ENCODE measurements at places on chromosomes 11 and 22. TPM values are rescaled to one million over a fixed set of nuclear protein-coding genes. Genes with fewer than 3 reads are reported as not detected.

GRCh38 chr11:127950162-127950561, 637.2 kb downstream of the ETS1 start:
- H3K4me1 ChIP-seq = no peaks in the 10 kb centered on the region
- H3K27ac ChIP-seq = no peak overlapping the region
- H3K36me3 ChIP-seq = no peaks in the 10 kb centered on the region
- no peak overlapping the region for H3K4me3 ChIP-seq

- H3K27ac ChIP-seq = no peak overlapping the region
- no peaks in the 10 kb centered on the region for H3K27me3 ChIP-seq
- H3K36me3 ChIP-seq = peaks cover 29% of the 10 kb centered on the region
- no peak overlapping the region for H3K4me3 ChIP-seq
- H3K4me1 ChIP-seq = no peaks in the 10 kb centered on the region
Observed at GRCh38 chr11:11940551-11940950, 67.9 kb downstream of the DKK3 start.

DNA sequence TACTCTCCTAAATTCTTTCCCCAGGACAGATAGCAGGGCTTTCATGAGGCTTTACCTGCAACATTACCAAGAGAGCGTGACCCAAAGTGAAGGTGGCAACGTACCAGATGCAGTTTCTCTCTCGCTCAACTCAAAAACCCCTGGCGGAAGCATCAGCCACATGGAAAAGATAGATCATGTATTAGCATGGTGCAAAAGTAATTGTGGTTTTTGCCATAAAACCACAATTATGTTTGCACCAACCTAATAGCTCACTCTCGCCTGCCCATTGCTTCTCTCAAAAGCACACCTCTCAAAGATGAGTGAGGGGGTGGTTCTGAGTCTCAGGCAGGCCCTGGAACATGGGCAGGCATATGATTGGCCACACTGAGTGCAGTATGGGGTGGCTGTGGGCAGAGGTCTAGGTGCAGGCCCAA, 7.0 kb downstream of the MS4A6A start:
- peaks cover 27% of the 10 kb centered on the region for H3K27me3 ChIP-seq
- H3K4me1 ChIP-seq = peaks cover 7% of the 10 kb centered on the region
- peak; percentile 30 for DNase-seq
- H3K27ac ChIP-seq = no peak overlapping the region
- H3K4me3 ChIP-seq = no peak overlapping the region

- H3K27me3 ChIP-seq = no peaks in the 10 kb centered on the region
- no peaks in the 10 kb centered on the region for H3K4me1 ChIP-seq
- no peak overlapping the region for H3K4me3 ChIP-seq
- H3K27ac ChIP-seq = no peak overlapping the region
Observed at GRCh38 chr11:84655712-84656111, 971.4 kb downstream of the DLG2 start.

The CHRM1 gene
- total RNA-seq = not detected

DNA sequence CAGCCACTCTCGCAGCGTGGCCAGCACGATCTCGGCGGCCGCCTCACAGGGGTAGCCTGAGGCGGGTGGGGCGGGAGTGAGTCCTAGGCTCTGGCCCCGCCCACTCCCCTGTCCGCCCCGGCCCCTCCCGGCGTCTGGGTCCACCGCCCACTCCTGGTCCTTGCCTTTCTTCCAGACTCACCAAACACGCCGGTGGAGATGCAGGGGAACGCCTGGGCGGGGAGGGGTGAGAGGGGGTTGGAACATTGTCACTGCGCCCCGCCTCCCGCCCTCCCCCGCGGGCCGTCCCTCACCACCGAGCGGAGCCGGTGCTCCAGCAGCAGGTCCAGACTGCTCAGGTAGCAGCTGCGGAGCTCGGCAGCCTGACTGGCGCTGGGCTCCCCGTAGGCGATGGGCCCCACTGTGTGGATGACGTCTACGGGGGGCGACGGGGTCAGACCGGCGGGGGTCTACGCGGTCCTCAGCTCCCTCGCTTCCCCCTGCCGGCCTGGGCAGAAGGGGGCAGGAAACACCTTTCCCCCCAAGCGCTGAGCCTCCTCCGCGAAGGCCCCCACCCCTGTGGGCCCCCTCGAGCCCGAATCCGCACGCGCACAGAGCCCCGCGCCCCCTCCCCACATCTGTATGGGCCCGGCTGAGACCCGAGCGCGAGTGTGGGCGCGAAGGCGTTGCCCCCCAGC, 13.2 kb downstream of the OTUB1 start:
- H3K36me3 ChIP-seq = peaks cover 22% of the 10 kb centered on the region
- H3K4me3 ChIP-seq = no peak overlapping the region
- peaks cover 5% of the 10 kb centered on the region for H3K4me1 ChIP-seq
- H3K27ac ChIP-seq = no peak overlapping the region
- H3K27me3 ChIP-seq = no peaks in the 10 kb centered on the region

The APOA4 gene
- total RNA-seq = not detected

GRCh38 chr11:8719721-8720120, 37.1 kb downstream of the RPL27A start:
- peaks cover 5% of the 10 kb centered on the region for H3K4me1 ChIP-seq
- no peaks in the 10 kb centered on the region for H3K27me3 ChIP-seq
- DNase-seq = no peak
- H3K27ac ChIP-seq = no peak overlapping the region
- H3K36me3 ChIP-seq = no peaks in the 10 kb centered on the region

- no peak overlapping the region for H3K27ac ChIP-seq
- peaks cover 15% of the 10 kb centered on the region for H3K27me3 ChIP-seq
- no peak overlapping the region for H3K4me3 ChIP-seq
- no peaks in the 10 kb centered on the region for H3K36me3 ChIP-seq
Observed at GRCh38 chr11:57632116-57632515, 17.6 kb downstream of the YPEL4 start.

The BIRC3 gene
- total RNA-seq = 139 TPM

DNA sequence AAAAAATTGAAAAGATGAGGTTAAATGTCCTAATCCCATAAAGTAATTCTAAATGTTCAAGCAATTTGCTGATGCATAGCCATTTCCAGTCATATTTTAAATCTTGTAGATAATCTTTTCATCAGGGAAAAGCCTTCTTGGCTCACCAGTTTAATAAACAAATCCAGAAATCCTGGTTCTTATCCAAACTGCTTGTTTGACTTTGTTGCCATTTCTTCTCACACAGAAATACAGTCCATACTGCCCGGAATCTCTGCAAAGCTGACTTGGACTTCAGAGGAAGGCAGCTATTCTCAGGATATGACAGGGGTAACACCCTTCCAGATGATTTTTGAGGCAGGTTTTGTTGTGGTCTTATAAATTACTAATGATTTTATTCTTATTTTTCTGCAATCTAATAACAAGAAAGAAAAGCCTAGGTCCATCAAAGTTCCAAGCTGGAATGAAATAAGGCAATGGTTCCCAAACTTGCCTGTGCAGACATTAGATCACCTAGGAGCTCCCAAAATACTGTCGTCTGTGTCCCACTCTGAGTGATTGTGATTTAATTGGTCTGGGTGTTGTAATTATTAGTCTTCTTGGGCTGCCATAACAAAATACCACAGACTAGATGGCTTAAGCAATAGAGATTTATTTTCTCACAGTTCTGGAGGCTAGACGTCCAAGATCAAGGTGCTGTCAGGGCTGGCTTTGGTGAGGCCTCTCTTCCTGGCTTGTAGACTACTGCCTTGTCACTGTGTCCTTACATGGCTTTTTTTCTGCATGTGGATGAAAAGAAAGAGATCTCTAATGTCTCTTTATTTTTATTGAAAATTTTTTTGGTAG, 55.1 kb upstream of the RCE1 start:
- H3K27me3 ChIP-seq = no peaks in the 10 kb centered on the region
- no peaks in the 10 kb centered on the region for H3K4me1 ChIP-seq
- no peaks in the 10 kb centered on the region for H3K36me3 ChIP-seq
- no peak overlapping the region for H3K4me3 ChIP-seq
- H3K27ac ChIP-seq = no peak overlapping the region
- DNase-seq = no peak

The BAD gene
- total RNA-seq = 23.7 TPM

DNA sequence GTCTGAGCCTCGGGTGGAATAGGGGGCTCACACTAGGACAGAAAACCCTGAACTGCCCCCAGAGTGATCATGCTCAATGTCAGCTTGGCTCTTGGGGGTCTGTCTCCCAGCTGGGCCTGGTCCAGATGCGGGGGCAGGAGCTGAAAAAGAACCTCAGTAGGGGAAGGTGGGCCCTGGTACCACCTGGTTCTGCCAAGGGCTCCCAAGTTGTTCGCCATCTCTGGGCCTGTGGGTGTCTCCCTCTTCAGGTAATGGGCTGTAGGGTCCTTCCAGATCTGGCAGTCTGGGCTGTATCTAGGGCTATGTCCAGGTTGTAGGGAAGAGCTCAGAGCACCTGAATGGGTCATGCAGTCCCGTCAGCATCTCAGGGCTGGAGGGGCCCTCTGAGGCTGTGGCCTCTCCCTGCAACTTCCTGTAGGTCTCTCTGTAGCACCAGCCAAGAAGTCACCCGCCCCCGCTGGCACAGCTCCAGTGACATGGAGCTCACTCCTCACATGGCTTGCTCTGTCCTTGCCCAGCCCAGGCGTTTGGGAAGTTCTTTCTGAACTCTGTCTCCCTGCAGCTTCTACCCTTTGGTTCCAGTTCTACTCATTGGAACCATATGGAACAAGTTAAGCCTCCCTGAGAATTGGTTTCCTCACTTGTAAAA, 33.0 kb upstream of the SOX10 start:
- H3K27me3 ChIP-seq = no peaks in the 10 kb centered on the region
- H3K4me1 ChIP-seq = no peaks in the 10 kb centered on the region
- no peak overlapping the region for H3K27ac ChIP-seq
- no peak for DNase-seq
- no peaks in the 10 kb centered on the region for H3K36me3 ChIP-seq

GRCh38 chr11:44493383-44493782, 72.1 kb upstream of the CD82 start:
- peaks cover 6% of the 10 kb centered on the region for H3K27me3 ChIP-seq
- no peak overlapping the region for H3K27ac ChIP-seq
- H3K4me3 ChIP-seq = no peak overlapping the region
- H3K4me1 ChIP-seq = no peaks in the 10 kb centered on the region

GRCh38 chr22:40001800-40002577, 7.2 kb downstream of the FAM83F start:
- H3K27me3 ChIP-seq = peaks cover 1% of the 10 kb centered on the region
- no peaks in the 10 kb centered on the region for H3K36me3 ChIP-seq
- no peak for DNase-seq
- H3K4me3 ChIP-seq = no peak overlapping the region
- H3K4me1 ChIP-seq = no peaks in the 10 kb centered on the region

DNA sequence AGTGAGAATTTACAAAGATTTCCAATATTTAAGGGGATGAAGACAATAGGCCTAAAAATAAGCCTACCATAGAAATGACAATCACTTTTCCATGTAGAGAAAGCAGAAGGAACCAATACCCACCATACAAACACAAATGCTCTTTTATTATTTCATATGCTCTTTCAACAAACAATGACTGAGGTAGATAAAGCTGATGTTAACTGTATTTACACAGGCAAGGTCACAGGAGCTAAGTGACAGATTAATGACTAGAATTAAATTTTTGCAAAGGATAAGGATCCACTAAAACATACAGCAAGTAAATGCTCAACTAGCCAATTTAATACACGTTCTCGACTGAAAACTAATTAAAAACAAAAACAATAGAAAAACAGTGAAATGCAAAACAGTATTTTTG, 34.2 kb downstream of the PICALM start:
- no peak for DNase-seq
- H3K36me3 ChIP-seq = peaks cover 13% of the 10 kb centered on the region
- H3K27ac ChIP-seq = no peak overlapping the region

- H3K36me3 ChIP-seq = peaks cover 57% of the 10 kb centered on the region
- peak overlapping the region; percentile 64 for H3K27ac ChIP-seq
- peaks cover 83% of the 10 kb centered on the region for H3K4me1 ChIP-seq
- no peaks in the 10 kb centered on the region for H3K27me3 ChIP-seq
Observed at GRCh38 chr11:118771547-118772288, 19.2 kb downstream of the DDX6 start.

DNA sequence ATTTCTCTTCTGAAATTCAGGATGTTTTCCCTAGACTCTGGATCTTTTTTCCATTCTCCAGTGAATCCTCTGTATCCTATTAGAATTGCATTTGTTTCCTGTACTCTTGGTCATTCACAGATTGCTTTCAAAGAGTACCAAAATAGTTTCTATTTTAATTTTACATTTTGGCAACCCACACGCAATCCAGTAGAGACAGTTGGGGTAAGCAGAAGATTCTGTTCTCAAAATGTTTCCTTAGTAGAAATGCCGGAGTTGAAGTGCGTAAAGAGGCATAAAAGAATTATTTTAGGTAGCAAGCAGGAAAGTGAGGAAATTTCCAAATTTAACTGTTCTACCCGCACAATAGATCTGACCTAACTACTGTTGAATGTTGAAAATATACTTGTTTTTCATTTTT, 842.4 kb downstream of the LUZP2 start:
- H3K27me3 ChIP-seq = no peaks in the 10 kb centered on the region
- H3K27ac ChIP-seq = no peak overlapping the region
- H3K4me3 ChIP-seq = no peak overlapping the region
- H3K4me1 ChIP-seq = no peaks in the 10 kb centered on the region
- no peaks in the 10 kb centered on the region for H3K36me3 ChIP-seq
- no peak for DNase-seq

The OPCML gene
- total RNA-seq = not detected

DNA sequence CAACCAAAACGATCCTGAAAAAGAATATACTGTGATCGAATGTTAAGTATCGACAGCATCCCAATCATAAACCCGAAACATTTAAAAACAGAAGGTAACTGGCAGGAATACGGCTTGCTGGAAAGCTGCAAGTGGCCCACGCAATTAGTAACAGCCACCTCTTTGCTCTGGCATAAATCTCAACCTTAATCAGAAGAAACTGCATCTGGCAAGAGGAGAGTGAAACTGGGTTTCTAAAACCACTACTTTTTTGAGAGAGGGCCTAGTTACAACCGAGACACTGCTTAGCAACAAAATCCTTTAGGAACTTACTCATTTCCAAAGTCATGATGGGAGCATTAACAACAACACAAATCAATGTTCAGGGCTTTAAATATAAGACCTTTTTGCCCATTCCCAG, 7.9 kb downstream of the NCAPD3 start:
- no peak overlapping the region for H3K27ac ChIP-seq
- peaks cover 56% of the 10 kb centered on the region for H3K36me3 ChIP-seq
- peaks cover 38% of the 10 kb centered on the region for H3K4me1 ChIP-seq

The GLYATL2 gene
- total RNA-seq = not detected

The DSCAML1 gene
- total RNA-seq = 0.67 TPM

- no peak overlapping the region for H3K27ac ChIP-seq
- no peaks in the 10 kb centered on the region for H3K36me3 ChIP-seq
- H3K27me3 ChIP-seq = peaks cover 12% of the 10 kb centered on the region
- DNase-seq = no peak
- H3K4me3 ChIP-seq = no peak overlapping the region
Observed at GRCh38 chr11:32705309-32706033, 89.0 kb downstream of the CCDC73 start.

The KCNK4 gene
- 0.34 TPM for total RNA-seq

- no peak overlapping the region for H3K4me3 ChIP-seq
- H3K4me1 ChIP-seq = peaks cover 4% of the 10 kb centered on the region
- no peaks in the 10 kb centered on the region for H3K27me3 ChIP-seq
- DNase-seq = no peak
- peaks cover 33% of the 10 kb centered on the region for H3K36me3 ChIP-seq
Observed at GRCh38 chr11:43735961-43736360, 55.4 kb downstream of the HSD17B12 start.

- no peaks in the 10 kb centered on the region for H3K27me3 ChIP-seq
- no peak for DNase-seq
- H3K27ac ChIP-seq = peak overlapping the region; percentile 90
- peaks cover 2% of the 10 kb centered on the region for H3K36me3 ChIP-seq
Observed at GRCh38 chr11:63670096-63670432, 1.1 kb downstream of the ATL3 start.
